ENCODE measurements at places on chromosomes 1 and 21.
A peak's percentile ranks its signal among the peaks of the same experiment; 100 is the strongest.

- DNase-seq = peak; percentile 79
Observed at GRCh38 chr1:21783679-21784603, 992 bp upstream of the USP48 start.

- DNase-seq = peak; percentile 93
Observed at GRCh38 chr1:24015221-24016210, 35.4 kb upstream of the SRSF10 start.

DNA sequence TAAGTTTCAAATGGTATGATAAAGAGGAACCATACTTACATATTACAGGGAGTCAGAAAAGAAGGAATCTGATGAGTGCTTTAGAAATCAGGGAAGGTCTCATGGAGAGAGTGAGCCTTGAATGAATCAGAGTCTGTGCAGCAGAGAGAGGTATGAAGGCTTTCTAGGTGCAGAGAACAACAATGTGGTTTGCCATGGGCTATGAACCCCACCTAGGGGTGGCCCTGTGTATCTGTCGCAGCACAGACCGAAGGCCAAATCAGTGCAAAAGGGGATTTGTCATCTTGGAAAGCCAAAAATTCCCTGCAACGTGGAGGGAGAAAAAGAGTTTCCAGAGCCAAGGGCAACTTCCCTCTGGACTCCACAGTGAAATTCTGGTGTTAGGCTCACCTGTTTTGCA lies 3.5 kb downstream of the PAPPA2 start:
- DNase-seq = peak; percentile 18

DNA sequence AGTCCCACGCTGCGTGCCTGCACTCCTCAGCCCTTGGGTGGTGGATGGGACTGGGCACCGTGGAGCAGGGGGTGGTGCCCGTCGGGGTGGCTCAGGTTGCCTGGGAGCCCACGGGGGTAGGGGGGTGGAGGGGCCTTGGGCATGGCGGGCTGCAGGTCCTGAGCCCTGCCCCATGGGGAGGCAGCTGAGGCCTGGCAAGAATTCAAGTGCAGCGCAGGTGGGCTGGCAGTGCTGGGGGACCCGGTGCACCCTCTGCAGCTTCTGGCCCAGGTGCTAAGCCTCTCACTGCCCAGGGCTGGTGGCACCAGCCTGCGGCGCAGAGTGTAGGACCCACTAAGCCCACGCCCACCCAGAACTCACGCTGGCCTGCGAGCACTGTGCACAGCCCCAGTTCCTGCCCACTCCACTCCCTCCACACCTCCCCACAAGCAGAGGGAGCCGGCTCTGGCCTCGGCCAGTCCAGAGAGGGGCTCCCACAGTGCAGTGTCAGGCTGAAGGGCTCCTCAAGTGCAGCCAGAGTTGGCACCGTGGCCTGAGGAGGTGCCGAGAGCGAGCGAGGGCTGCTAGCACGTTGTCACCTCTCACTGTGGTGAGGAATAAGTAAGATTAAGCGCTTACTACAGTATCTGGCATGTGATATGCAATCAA lies 12.8 kb downstream of the TNNI3K start:
- no peak for DNase-seq

DNA sequence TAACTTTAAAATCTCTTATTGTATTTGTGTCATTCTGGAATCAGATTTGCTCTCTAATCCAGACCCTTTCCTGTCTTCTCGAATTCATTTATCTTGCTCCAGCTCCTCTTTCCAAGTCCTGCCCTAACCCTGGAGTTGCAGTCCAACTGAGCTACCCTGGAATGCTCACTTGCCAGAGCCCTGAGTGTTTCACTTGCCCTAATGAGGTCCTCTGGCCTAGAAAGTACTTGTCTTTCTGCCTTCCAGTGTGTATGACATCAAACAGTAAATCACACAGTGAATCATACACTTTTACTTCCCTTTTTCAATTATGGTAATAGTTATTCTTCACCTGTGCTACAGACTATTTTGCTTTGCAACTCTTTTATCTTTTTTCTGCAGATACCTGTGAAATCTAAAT lies 96.9 kb downstream of the NEK7 start:
- DNase-seq = peak; percentile 75

GRCh38 chr1:28577052-28577678 lies 14.9 kb upstream of the RAB42 start:
- peak; percentile 25 for DNase-seq

GRCh38 chr1:205670150-205670446 lies 10.2 kb downstream of the SLC45A3 start:
- no peak for DNase-seq

DNA sequence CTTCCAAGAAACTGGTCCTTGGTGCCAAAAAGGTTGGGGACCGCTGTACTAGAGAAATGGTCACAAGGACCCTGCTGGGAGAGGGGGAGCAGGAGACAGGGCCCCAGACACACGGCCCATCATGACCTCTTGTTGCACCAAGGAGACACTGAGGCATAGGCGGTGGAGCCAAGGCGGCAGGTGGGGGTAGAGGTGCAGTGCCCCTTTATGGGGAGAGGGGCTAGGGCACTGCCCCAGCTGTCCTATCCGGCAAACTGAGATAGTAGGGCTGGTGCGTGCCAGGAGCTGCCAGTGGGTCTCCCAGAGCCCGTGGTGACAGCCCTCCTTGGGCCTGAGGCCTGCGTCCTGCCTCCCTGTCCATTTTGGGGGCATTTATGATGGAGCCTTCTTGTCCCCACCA lies 20.3 kb downstream of the TNNT2 start:
- DNase-seq = no peak

DNA sequence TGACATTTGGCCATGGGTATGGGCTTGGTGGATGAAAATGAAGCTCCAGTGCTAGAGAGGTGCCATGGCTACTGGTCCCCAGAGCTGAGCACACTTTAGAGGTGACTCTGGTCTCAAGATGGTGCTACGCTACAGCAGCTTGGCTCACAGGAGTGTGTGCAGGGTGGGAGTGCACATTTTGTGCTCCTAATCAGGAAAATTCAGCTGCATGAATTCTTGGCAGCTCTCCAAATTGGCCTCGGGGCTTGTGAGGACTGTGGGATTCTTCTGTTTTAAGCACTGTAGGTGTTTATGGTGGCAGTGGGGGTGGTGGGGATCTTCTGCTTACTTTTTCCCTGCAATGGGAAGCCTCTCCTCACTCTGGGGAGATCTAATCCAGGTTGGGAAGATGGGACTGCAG lies 17.3 kb upstream of the TIPRL start:
- no peak for DNase-seq

DNA sequence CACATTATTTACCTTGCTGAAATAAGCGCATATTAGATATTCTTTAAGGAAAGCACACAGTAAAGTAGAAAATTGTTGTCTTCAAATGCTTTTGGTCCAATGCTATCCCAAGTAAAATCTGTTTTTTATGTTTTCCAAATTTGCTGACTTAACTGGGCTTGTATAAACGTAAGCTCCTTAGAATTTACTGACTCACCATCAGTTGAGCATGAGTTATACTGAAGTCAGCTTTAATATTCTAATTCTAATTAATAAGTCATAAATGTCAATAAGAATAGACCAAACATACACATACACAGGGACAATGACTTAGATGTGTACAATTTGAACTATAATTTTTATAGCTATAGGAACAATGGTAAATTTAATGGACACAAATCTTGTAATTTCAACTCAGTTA lies 319.2 kb downstream of the TPR start:
- peak; percentile 51 for DNase-seq

DNA sequence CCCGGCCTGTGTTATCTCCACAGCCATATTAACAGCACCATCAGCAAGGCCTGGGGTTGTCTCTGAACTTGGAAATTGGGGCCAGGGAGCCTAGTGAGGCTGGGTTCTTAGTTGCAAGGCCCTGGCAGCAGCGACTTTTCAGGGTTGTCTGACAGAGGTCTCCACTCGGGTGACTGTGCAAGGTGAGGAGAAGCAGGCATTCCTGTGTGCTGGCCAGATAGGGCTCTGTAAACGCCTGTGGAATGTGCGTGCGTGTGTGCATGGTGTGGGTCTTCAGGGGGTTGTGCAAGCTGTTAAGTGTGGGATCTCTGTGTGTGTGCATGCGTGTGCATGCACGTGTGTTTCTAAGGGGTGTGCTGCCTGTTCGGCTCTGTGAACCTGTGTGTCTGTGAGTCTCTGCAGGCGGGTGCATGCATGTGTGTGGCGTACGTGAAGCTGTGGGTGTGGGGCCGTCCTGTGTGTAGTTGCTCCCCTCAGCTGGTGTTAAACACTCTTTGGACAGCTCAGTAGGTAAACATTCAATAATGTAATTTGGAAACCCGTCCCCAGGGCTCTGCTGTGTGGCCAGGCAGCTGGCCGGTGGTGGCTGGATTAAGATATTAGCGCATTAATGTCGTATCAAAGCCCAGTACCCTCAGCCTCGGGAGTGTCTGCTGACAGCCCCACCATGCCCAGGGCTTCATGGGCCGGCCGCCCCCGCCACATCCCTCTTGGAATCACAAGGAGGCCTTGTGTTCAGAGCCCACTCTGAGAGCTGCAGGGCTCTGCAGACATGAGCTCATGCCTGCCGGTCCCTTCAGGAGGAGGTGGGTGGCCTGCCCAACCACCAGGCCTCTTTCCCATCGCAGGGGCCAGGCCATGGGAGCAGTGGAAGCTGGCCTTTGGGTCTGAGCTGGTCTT lies 189.9 kb downstream of the FOXD2 start:
- no peak for DNase-seq

- DNase-seq = no peak
Observed at GRCh38 chr1:192157067-192157466, 1.2 kb upstream of the RGS18 start.

GRCh38 chr1:42333662-42334239 lies 1.3 kb downstream of the FOXJ3 start:
- DNase-seq = peak; percentile 30

GRCh38 chr1:174169342-174169741 lies 10.0 kb downstream of the RABGAP1L start:
- no peak for DNase-seq
